H9 (cell line): ENCODE measurements at places on chromosomes 3 and 15.

DNA sequence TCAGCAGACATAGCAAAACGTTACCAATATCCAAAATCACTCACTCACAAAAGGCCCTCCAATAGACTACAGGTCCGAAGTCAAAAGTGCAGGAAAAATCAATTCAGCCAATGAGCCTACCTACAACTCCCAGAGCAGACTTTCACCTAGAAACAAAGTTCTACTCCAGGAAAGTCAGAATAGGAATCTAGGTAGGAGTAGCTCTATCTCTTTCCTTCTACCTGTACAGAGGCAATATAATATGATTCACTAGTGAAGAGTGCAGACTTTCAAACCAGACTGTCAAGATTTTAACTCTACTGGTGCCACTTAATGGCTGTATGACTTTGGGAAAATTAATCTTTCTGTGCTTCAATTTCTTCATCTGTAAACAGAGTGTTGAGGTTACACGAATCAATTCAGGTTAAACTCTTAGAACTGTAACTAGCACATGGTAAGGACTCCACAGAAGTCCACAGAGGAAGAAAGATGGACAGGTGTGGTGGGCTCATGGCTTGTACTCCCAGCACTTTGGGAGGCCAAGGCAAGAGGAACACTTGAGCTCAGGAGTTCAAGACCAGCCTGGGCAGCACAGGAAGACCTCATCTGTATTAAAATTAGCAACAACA is 9.4 kb downstream of the DCUN1D1 start:
- no peak for DNase-seq

GRCh38 chr3:32835961-32836360 is 18.2 kb downstream of the TRIM71 start:
- peak; percentile 82 for DNase-seq

- DNase-seq, result no peak
These were observed 4.9 kb downstream of the BTD start for GRCh38 chr3:15606434-15606891.

- DNase-seq, result no peak
These were observed 108.9 kb upstream of the BNIP2 start for GRCh38 chr15:59797756-59798604.

DNA sequence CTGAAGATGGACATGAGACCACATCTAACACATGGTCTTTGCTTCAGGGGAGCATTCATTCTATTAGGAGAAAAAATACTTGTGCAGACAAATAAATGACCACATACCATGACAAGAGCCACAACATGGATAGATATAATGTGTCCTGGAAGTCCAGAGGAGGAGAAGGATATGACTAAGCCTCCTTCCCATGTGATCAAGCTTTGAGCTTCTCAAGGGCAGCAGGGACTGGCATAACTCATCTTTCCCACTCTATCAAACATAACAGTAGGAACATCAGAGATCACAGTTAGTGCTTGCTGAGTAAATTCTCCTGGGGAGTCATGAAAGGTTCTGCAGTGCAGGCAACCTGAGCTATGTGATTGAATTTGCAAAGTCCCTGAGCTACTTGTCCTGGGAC is 86.0 kb upstream of the LPP start:
- DNase-seq, result no peak

DNA sequence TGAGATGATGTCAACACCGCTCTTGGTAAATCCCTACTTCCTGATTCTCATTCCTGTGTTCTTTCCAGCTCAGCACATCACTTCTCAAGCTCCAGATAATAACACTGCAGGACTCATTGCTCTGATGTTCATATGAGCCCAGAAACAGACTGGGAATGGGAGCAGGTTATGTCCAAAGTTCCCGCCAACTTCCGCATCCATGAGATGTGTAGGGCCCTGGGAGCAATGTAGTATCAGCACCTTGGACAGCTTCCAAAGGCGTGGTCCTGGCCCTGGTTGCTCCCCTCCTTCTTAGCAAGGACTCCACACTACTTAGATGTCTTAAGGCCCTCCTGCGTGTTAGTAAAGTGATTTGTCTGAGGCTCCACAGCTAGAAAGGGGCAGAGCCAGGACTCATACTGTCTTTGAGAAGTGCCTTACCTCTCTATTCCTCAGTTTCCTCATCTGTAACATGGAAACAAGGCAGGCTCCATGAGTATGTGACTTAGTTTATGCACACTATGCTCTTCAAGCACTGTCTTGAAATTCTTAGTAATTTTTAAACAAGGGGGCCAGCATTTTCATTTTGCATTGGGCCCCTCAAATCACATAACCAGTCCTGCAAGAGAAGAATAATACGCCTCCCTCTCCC is 27.9 kb upstream of the SLC6A1 start:
- peak; percentile 53 for DNase-seq
